ENCODE measurements at places on chromosomes 4 and X.

GRCh38 chr4:168092176-168092712, at the start of gene ANXA10:
Gene ANXA10, plus strand, starts transcription at chr4:168092537. Its CDS starts 164 bp downstream, at chr4:168092701.
- no peak for DNase-seq

DNA sequence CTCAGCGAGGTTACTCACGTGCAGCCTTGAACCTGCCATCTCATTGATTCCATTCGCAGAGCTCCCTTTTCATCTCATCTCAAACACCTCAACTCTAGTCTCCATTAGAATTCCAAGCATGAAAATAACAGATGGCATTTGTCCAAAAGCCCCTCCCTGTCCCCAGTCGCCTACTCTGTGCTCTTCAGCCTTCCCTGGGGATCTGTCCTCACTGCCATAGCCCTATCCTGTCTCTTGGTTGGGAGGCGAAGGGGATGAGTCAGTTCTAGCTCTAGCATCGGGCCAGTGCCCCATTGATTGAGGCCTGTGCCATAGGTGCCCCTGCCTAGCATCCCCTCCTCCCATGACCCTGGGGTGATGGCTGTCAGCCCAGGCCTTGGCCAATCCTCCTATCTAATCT, 134.0 kb upstream of the PJA1 start:
- no peak for DNase-seq

- DNase-seq: no peak
These were observed 2.1 kb downstream of the PPP3CA start for GRCh38 chr4:101345271-101345595.

- DNase-seq: no peak
These were observed 13.8 kb upstream of the STK26 start for GRCh38 chrX:132009350-132009749.

DNA sequence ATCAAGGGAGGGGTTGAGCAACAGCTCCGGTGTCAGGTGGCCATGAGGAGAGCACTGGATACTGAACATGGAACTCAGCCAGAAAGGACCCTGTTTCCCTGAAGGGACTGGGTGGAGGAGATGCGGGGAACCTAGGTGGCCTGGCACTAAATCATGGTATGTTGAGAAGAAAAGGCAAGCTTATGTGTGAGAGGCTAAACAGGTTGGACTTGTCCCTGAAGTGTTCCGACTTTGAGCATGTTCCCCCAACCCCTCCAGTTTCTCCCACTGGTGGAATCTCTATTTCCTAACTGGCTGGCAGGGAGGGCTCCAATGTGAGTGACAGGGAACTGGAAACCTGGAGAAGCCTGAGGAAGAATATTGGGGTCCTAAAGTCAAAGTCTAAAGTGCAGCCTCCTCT, 69.5 kb downstream of the PLAC1 start:
- DNase-seq: no peak

GRCh38 chr4:42280327-42281095, 116.8 kb upstream of the SHISA3 start:
- DNase-seq: no peak

DNA sequence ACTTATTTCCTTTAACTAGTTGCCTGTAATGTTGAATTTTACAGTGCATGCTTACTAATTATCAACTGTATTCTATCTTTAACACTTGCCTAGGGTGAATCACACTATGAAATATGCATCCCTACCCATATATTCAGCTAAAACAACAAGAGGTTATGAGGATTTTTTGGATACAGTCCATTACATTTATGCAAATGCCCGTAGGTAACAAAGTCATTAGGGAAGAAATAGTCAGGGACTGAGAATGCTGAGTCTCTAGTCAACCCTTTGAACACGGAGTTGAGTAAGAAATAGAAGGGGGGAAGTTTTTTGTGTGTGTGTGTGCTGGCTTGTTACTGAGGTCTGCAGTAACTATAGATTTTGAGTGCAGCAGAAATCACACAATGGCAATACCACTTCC, 26.1 kb upstream of the CBLL2 start:
- peak; percentile 8 for DNase-seq

GRCh38 chr4:138671606-138672084, 343.9 kb upstream of the NOCT start:
- no peak for DNase-seq

DNA sequence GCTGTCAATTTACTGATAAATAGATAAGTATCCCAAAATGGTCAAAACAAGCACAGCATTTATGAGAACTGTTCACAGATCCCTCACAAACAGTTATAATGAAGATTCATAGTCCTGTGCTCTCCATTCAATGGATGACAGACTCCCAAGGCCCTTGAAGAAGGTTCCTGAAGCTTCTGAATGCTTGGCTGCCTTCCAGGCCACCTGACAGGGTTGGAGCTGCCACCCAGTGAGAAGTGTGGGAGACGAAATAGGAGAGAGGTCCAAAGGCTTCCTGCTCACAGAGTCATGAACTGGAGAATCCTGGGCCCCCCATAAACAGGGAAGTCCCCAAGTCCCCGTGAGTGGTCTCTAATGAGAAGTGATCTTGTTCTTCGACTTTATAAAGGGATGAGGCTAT, 26.0 kb upstream of the ANXA3 start:
- DNase-seq: no peak

GRCh38 chr4:178448372-178449035, 1006.3 kb upstream of the AGA start:
- no peak for DNase-seq

- DNase-seq: no peak
These were observed 507.0 kb downstream of the PPARGC1A start for GRCh38 chr4:23382879-23383278.

- DNase-seq: no peak
These were observed 1.1 kb downstream of the POLA1 start for GRCh38 chrX:24694825-24695224.

DNA sequence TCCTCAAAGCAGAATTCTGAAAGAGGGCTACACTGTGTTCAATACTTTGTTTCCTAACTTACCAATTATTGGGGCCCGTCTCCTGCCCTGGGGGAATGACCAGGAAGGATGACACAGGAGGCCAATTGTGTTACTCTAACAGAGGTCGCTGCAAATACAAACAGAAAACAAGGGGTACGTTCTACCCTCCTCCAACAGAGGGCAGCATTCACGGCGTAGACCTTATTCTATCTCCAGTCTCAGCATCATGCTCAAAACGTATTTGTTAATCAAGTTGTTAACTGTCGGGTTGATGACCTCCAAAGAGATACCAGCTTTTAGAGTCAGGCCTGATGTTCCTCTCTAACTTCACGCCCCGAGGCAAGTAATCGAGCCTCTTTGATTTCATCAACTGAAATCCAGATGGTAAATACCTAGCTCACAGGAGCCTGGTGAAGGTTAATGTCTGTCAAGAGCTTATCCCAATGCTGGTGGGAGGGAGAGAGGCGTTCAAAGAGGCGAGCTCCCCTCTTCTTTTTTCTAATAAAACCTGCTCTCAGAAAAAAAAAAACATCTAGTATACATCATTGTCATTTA, 181.0 kb upstream of the KCNIP4 start:
- DNase-seq: no peak

GRCh38 chr4:7978489-7978888, 38.8 kb upstream of the AFAP1 start:
- DNase-seq: no peak

GRCh38 chrX:19545651-19546050, 30.3 kb upstream of the MAP3K15 start:
- DNase-seq: no peak

DNA sequence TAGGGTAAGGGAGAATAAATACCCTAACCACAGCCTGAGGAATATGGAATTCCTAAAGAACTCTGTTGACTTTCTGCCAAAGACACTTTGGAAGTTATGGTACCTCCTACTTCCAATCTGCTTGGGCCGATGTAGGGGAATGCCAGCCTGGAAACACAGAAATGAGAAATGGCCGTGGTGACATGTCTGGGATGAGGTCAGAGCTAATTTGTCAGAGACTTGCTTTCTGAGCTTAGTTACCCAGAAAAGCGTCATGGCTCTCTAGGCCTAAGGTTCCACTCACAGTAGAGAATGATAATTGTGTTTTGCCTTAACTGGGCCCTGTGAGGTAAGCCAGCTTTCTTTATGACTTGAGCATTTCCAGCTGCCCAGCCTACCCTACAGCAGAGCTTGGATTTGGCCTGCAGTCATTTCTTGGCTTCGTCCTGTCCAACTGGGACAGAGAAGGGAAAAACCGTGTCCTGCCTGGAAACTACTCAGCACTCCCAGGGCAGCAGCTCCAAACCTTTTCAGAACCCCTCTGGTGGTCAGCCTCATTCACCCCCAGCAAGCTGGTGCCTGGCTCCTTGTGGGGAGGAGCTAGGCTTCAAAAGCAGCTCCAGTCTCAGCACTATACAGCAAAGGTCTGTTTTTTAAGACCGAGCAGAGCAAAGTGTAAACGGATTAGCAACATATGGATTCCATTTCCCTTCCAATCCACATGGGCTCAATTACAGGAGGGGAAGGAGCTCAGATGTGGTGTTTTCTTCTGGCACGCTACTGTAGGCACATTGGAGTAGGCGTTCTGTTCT, 92.3 kb downstream of the RLIM start:
- no peak for DNase-seq

GRCh38 chrX:134388161-134389109, 71.5 kb upstream of the HPRT1 start:
- no peak for DNase-seq
